ENCODE measurements at places on chromosomes 12 and 14. TPM values are rescaled to one million over a fixed set of nuclear protein-coding genes. Genes with fewer than 3 reads are reported as not detected.

- no peaks in the 10 kb centered on the region for H3K36me3 ChIP-seq
- peaks cover 8% of the 10 kb centered on the region for H3K4me1 ChIP-seq
- H3K27me3 ChIP-seq: no peaks in the 10 kb centered on the region
Measured at GRCh38 chr14:96176275-96176674, 28.4 kb upstream of the BDKRB2 start.

- H3K4me1 ChIP-seq: peaks cover 26% of the 10 kb centered on the region
- no peak overlapping the region for H3K27ac ChIP-seq
- no peaks in the 10 kb centered on the region for H3K27me3 ChIP-seq
- no peak overlapping the region for H3K4me3 ChIP-seq
- no peaks in the 10 kb centered on the region for H3K36me3 ChIP-seq
Measured at GRCh38 chr12:89161557-89161956, 190.7 kb downstream of the DUSP6 start.

DNA sequence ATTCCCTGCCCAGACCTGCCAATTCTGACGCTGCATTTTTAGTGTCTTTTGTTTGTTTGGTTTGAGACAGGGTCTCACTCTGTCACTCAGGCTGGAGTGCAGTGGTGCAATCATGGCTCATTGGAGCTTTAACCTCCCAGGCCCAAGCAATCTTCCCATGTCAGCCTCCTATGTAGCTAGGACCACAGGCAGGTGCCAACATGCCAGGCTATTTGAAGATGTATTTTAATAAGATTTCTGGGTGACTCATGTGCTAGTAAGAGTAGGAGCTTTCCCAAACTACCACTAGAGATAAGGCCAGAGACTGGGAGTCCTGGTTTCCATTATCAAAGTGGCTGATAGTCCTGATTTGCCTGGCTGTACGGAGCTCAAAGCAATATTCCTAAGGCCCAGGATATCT lies 693.3 kb downstream of the MED13L start:
- H3K27ac ChIP-seq: no peak overlapping the region
- H3K4me3 ChIP-seq: no peak overlapping the region
- no peak for DNase-seq
- no peaks in the 10 kb centered on the region for H3K36me3 ChIP-seq
- no peaks in the 10 kb centered on the region for H3K4me1 ChIP-seq
- H3K27me3 ChIP-seq: no peaks in the 10 kb centered on the region

DNA sequence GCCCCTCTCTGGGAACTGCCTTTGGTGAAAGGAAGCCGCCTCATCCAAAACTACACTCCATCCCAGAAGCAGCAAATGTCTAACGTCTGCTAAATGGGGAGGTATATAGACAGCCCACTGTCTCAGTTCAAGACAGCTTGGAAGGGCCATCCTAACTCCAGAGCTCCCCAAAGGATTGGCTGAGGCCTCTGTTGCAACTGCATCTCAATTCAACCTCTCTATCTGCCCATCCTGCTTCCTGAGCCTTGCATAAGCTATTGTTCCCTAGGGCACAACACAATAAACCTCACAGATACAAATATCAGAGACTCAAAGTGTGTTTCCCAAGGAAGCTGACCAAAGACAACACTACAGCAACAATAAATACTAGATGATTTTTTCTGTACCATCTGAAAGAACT lies 495.2 kb upstream of the SOX5 start:
- H3K4me3 ChIP-seq: no peak overlapping the region
- H3K27ac ChIP-seq: no peak overlapping the region
- no peaks in the 10 kb centered on the region for H3K36me3 ChIP-seq
- no peaks in the 10 kb centered on the region for H3K27me3 ChIP-seq
- H3K4me1 ChIP-seq: no peaks in the 10 kb centered on the region

DNA sequence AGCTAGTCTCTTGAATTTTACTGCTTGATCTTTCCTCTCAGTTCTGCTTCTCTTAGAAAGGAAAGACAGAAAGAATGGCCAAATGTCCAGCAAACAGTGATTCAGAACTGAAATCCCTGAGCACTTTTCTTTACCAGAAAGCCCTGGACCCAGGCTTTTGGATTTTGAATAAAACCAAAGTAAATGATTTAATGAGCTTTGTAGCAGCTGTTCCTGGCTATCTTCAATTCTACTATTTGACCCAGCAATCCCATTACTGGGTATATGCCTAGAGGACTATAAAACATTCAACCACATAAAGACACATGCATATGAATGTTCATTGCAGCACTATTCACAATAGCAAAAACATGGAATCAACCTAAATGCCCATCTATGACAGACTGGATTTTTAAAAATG lies 187.2 kb downstream of the PRKD1 start:
- H3K27me3 ChIP-seq: no peaks in the 10 kb centered on the region
- DNase-seq: no peak
- no peaks in the 10 kb centered on the region for H3K36me3 ChIP-seq
- peaks cover 18% of the 10 kb centered on the region for H3K4me1 ChIP-seq

DNA sequence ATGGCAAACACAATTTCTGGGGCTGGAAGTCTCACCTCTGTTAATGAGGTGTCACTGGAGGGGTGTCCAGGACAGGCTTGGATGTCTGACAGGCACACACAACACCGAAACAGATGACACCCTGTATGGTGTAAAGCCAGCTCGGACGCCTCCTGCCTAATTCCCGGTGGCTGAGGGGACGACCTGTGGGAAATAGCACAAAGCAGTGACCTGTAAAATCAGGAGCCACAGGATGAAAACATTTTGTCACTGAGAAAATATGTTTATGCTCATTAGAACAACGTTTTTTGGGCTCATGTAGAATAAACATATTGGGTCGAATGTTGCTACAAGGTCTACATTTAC lies 285.0 kb upstream of the RTL1 start:
- H3K27ac ChIP-seq: no peak overlapping the region
- no peak overlapping the region for H3K4me3 ChIP-seq
- no peaks in the 10 kb centered on the region for H3K4me1 ChIP-seq

GRCh38 chr14:31170411-31170810 lies 37.2 kb downstream of the HECTD1 start:
- DNase-seq: no peak
- H3K36me3 ChIP-seq: peaks cover 90% of the 10 kb centered on the region
- peaks cover 8% of the 10 kb centered on the region for H3K4me1 ChIP-seq
- H3K27me3 ChIP-seq: no peaks in the 10 kb centered on the region
- H3K4me3 ChIP-seq: no peak overlapping the region

DNA sequence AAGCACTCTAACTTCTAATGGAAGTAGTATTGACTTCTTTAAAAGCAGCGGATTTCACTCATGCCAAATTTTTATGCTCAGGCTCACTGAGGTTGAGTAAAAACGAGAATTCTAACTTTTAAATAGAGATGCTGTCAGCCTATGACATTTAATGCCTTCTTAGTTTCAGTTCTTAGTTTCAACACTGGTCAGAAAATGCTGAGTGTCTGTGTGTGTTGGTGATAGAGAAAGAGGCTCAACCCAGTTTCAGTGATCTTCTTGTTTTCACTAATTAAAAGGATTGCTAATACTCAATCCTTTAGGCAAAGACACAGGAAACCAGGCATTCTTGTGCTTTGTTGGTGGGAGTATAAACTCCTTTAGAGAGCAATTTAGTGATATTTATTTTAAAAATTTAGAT lies 31.0 kb downstream of the PEBP1 start:
- H3K27ac ChIP-seq: no peak overlapping the region

- peaks cover 25% of the 10 kb centered on the region for H3K4me1 ChIP-seq
- DNase-seq: no peak
- no peak overlapping the region for H3K27ac ChIP-seq
- H3K27me3 ChIP-seq: no peaks in the 10 kb centered on the region
Measured at GRCh38 chr14:101707863-101708620, 53.5 kb upstream of the PPP2R5C start.

DNA sequence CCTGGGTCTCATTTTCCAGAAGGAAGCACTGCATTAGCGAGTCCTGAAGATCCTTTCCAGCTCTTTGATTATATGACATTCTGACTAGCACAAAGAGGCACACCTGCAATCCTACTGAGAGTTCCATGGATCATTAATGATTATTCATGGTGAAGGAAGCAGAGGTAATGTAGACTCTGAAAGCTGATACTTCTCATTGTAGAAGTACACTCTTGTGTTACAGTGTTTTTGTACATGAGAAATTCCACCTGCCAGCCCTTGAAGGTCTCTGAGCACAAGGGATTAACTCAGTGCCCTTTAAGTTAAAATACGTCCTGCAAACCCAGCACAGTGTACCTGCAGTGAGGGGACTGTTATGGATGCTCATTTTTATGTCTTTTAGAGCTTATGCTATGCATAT lies 558.8 kb upstream of the FBXO33 start:
- H3K4me1 ChIP-seq: no peaks in the 10 kb centered on the region
- H3K36me3 ChIP-seq: no peaks in the 10 kb centered on the region
- no peak for DNase-seq
- no peak overlapping the region for H3K27ac ChIP-seq

DNA sequence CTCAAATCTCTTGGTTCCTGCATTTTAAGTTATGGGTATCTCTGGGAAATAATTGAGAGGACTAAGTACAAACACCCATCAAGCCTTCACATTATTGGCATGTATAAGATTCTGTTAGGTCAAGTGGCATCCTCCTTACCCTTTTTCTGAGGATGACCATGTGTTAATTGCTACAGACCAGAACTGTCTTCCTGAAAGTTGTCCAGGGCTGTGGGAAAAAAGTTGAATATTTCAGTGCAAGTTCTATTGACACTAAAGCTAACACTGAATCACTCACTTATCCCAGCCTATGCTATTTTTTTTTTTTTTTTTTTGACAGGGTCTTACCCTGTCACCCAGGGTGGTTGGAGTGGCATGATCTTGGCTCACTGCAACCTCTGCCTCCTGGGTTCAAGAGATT lies 130.1 kb upstream of the HIF1A start:
- H3K27ac ChIP-seq: no peak overlapping the region
- DNase-seq: no peak
- H3K27me3 ChIP-seq: no peaks in the 10 kb centered on the region

DNA sequence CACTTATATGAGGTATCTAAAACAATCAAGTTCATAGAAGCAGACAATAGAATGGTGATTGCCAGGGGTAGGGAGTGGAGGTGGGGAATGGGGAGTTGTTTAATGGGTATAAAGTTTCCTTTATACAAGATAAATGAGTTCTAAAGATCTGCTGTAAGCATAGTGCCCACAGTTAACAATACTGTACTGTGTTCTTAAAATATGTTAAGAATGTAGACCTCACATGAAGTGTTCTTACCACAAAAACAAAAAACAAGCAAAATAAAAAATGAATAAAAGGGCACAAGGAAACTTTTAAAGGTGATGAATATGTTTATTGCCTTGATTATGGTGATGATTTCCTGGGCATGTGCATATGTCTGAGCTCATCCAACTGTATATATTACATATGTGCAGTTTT lies 211.8 kb downstream of the MSRB3 start:
- no peak for DNase-seq
- H3K4me1 ChIP-seq: no peaks in the 10 kb centered on the region
- no peaks in the 10 kb centered on the region for H3K36me3 ChIP-seq

DNA sequence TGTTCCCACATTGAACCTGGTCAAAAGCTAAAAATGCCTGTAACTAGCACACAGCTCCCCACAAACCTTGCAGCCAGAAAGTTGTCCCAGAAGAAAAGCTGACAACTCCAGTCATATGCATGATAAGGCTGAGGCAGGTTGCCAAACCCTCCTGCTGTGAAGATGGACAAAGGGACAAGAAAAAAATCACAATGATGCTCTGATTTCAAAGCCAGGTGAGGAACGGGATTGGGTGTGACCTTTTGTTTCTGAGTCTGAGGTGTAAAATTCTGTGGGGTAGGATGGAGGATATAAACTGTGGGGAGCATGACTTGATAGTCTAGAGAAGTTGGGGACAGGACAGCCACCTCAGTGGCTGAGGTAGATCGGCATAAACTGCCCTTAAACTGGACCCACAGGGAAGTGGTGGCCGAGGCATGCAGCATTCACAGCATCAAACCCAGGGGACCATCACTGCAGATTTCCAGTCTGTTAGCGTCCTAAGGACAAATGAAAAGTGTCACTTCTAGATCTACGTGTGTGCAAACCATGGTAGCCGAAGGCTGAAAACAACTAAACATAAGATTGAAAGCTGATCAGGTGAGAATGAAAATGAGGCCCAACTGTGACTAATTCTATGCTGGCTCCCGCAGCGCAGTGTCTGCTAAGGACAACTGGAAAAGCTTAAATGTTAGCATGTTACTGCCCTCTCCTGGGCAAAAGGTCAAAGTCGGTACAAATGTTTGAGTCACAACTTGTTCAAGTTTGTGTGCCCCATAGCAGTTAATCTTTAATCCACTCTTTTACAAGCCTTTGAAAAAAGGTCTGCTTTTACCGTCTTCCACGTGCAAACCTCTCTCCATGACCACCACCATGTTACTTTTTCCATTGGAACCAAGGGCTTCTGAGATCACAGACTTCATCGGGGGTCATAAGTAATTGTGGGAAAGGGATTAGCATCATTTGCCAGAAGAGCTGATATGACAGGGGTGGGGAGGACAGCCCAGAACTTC lies 39.8 kb downstream of the GRIN2B start:
- no peak overlapping the region for H3K4me3 ChIP-seq
- no peak for DNase-seq
- no peaks in the 10 kb centered on the region for H3K36me3 ChIP-seq

GRCh38 chr14:64947710-64948611 lies 5.4 kb upstream of the GPX2 start:
- no peak for DNase-seq
- peaks cover 7% of the 10 kb centered on the region for H3K36me3 ChIP-seq
- no peak overlapping the region for H3K4me3 ChIP-seq
- no peaks in the 10 kb centered on the region for H3K27me3 ChIP-seq
- H3K4me1 ChIP-seq: peaks cover 6% of the 10 kb centered on the region

- no peak overlapping the region for H3K27ac ChIP-seq
- no peaks in the 10 kb centered on the region for H3K36me3 ChIP-seq
- H3K4me1 ChIP-seq: peaks cover 5% of the 10 kb centered on the region
- no peaks in the 10 kb centered on the region for H3K27me3 ChIP-seq
- H3K4me3 ChIP-seq: no peak overlapping the region
Measured at GRCh38 chr12:69042970-69043369, 110.0 kb upstream of the CPM start.

DNA sequence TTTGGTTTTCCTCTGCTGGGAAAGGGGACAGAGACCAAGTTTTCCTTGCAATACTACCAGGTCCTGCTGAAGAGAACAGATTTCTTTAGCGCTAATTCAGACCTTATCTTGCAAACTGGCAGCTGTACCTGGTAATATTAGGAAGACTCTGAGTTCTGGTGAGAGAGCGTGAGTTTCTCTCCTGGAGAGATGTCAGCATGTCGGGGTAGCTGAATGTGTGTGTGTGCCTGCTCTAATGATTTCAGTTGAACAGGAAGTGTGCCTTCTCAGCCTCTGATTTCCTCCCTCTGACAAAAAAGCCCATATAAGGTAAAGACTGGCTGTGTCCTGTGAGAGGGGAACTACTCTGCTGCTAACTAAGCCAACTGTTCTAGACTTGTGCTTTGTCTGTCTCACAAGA lies 10.3 kb upstream of the ERP27 start:
- H3K4me3 ChIP-seq: no peak overlapping the region
- peak overlapping the region; percentile 63 for H3K27ac ChIP-seq

The ADAM21 gene
- total RNA-seq: not detected

The AICDA gene
- total RNA-seq: 0.75 TPM

The FLVCR2 gene
- total RNA-seq: 28.6 TPM

The CLEC12A gene
- 43.4 TPM for total RNA-seq

The LIN7A gene
- total RNA-seq: 18.9 TPM

The OR2AP1 gene
- total RNA-seq: not detected

The OR11H12 gene
- total RNA-seq: not detected

The RTL1 gene
- total RNA-seq: not detected

The PHLDA1 gene
- 16.2 TPM for total RNA-seq

The MYF6 gene
- not detected for total RNA-seq
